ENCODE measurements at places on chromosomes 5 and 9.

GRCh38 chr9:20604562-20604961, 17.7 kb downstream of the MLLT3 start:
- DNase-seq, result no peak

DNA sequence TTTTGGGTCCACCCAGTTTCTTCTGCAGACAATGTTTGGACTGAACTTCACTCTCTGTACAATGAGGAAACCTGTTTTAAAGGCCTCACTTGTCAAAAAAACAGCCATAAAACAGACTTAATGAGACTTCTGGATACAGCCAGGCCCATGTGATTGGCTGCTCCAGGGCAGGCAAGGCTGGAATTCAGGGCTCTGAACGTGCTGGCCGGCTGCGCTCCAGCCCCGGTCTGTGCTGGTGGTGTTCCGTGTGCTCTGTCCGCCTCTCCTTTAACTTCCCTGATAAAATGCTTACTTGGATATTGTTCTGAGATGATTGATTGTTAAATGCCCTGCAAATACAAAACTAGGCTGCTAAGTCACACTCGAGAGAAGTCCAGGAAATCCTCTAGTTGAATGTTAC, 131.2 kb upstream of the KLF4 start:
- no peak for DNase-seq

DNA sequence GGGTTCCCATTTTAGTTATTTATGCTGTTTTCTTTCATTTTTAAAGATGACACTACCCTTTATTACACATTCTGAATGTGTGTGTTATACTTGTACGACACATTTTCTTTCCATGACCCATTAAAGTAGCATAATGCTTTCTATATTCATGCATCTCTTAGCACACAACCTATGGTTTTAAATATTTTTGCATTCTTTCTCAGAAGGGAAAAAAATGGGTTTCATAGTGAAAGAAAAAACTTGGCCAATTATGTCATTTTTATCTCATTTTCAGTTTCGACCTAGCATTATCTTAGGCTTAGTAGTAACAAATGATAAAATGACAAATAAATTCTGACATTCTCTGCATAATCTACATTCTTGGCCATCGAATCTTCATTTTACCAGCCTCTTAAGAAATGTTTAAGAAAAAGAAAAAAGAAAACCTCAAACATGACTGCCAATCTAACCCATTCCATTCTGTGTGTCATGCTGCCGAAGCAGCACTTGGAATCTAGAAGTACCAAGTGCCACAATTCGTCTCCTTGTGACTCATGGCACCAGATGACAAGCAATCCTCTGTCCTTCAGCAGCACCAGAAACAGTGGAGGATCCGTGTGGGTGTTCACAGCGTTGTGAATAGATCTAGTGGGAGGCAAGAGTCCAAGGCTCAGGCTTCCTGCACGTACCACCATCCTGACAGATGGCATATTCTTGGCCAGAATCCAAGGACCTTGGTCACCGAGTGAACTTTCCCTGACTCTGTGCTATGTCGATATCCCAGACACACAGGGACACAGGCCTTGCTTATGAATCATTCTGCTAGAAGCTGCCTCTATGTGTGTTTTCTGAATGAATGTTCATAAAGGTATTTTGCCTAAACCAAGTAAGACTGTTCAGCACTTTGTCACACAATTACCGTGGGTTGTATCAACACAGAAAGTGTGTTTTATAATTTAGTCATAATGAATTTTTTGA, 502.7 kb downstream of the NR2F1-AS1 start:
- peak; percentile 65 for DNase-seq

DNA sequence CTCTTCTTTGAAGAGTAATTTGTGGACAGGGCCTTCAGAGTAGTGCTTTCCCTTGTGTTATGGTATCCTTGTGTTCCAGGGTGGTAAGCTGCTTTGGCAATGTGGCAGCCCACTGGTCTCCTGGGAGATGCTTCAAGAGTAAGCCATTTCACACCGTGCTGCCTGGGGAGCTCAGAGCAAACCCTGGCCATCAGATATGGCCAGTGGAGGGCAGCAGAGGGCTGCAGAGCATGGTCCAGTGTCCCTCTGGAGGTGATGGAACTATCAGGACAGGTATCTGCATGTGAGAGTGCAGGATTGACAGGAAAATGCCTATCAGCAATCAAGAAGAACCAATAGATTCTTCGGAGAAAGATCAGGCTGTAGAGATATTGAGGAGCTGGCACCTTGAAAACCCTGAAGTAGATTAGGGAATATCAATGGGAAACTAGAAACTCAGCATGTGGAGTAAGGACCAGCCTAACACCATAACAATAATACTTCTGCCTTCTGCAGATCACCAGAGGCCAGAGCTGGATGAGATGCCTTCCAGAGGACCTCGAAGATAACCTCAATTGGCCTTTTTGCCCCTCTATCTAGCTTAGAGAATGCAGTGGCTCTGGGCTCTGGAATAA, 90.8 kb downstream of the PLPPR1 start:
- DNase-seq, result peak; percentile 24

GRCh38 chr5:150293091-150293941, 3.7 kb upstream of the CAMK2A start:
- no peak for DNase-seq

- DNase-seq, result no peak
Observed at GRCh38 chr9:3458806-3459475, 66.9 kb downstream of the RFX3 start.

GRCh38 chr5:43099640-43100039, 21.1 kb upstream of the ZNF131 start:
- DNase-seq, result no peak

GRCh38 chr9:5557606-5558587, 47.6 kb downstream of the PDCD1LG2 start:
- DNase-seq, result no peak

DNA sequence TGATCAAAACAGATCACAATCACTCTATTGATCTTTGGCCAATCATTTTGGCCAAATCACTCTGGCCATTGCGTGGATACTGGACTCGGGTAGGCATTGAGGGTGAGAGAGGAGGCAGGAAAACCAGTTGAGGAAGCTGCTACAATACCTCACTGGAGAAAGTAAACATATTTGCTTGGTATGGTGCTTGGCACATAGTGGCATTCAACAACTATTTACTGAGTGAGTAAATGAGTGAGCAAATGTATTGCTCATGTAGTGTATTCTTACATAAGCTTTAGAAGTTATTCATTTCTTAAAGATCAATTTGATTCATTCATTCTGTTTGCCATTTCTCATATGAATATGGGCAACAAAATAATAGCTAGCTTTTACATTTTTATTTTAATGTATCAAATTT, 4.0 kb upstream of the DEPDC1B start:
- DNase-seq, result no peak

DNA sequence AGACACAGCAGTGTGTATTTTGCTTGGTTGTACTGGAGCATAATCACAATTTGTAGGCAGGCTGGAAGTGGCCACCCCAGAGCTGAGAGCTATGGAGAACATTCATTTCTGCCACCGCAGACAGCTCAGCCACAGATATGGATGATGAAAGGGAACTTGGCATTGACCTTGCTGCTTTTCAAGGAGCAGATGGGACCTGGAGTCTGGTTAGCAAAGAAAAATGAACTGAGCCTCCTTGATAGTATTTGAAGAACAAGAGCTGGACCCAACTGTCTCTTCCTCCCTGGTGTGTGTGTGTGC, 395.2 kb upstream of the ZNF462 start:
- no peak for DNase-seq

DNA sequence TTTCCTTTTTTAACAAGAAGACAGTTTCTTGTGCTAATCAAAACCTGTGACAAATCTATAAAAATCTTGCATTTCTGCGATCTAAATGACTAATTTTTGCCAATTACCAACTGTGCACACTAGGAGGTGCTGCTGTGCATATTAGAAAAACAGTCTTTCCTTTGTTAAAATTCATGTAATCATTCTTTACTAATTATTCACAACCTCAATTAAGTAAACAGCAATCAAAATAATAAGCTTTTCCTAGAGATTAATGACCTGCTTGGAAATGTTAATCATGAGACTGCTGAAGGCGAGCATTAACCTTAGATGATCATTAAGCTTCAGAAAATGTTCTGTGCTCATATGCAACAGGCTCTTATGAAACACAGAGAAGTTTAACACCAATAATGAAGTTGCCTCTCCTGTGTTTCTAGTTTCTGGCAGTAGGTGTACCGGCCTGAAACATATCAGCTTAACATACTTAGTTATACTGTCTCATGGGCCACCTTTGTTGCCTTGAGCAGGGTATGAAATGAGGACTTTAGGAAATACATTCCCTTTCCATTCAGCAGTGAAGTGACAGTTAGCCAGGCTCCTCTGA, 17.7 kb downstream of the RFESD start:
- peak; percentile 33 for DNase-seq

- no peak for DNase-seq
Observed at GRCh38 chr5:34620185-34620584, 35.9 kb upstream of the RAI14 start.

- no peak for DNase-seq
Observed at GRCh38 chr5:170836226-170836625, 25.6 kb upstream of the RANBP17 start.

DNA sequence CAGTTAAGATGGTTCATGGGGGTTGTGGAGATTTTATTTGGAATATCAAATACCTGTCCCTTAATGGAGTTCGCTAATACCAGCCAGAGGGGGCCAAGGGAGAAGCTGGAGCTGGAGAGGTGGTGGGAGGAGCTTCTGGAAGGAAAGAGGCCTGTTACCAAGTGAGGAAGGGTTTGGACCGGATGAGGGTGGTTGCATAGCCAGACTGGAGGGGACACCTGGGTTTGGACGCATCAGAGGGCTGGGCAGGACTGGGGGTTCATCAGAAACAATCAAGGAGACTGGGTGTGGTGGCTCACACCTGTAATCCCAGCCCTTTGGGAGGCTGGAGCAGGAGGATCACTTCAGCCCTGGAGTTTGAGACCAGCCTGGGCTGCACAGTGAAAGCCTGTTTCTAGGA, 111.8 kb upstream of the IER5L start:
- DNase-seq, result no peak

DNA sequence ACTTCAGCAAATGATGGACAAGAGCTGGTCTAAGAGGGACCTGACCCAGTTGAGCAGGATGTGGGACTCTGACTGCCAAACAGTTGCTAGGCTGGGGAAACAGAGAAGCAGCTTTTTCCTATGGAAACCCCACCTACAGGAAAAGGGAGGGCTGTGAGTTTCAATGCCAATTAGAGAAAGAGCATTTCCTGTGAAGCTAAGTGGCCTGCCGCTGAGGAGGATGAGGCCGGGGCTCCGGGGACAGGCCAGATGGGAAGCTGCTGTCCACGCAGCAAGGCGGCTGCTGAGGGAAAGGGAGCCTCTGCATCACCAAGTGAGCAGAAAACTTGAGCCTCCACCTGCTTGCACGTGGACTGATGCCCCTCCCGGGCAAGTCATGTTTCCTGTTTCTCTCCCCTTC, at the start of gene PCDH12:
Gene PCDH12, minus strand, starts transcription at position 90 of the 400 bp plus-strand sequence. CDS start 351 bp downstream, outside the sequence.
- no peak for DNase-seq

GRCh38 chr5:115812372-115812771, 4.1 kb downstream of the CDO1 start:
- DNase-seq, result no peak

GRCh38 chr9:127426756-127427155, 2.6 kb downstream of the ZNF79 start:
- no peak for DNase-seq

- peak; percentile 72 for DNase-seq
Observed at GRCh38 chr5:132007399-132008162, 3.9 kb downstream of the ACSL6 start.

DNA sequence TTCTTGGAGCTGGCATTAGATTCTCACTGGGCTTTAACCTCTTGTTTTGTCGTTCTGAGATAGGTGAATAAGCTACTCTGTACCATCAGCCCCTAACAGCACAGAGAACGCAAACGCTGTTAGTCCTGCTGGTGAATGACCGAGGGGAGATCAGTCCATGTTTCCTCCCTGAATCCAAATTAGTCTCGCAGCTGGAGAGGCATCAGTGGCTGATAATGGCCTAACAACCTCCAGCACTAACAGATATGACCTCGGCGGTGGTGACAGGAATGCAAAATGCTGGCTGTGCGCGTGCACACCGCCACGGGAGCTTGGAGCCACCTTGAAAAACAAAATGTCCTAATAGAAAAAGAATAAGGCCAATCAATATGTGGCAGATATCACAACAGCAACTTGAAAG, 77.6 kb upstream of the IRX1 start:
- no peak for DNase-seq

GRCh38 chr9:17862101-17862500, 283.2 kb downstream of the SH3GL2 start:
- no peak for DNase-seq

- DNase-seq, result no peak
Observed at GRCh38 chr9:106820866-106821265, 42.1 kb upstream of the ZNF462 start.

GRCh38 chr5:81717226-81717625, 33.7 kb downstream of the SSBP2 start:
- DNase-seq, result no peak

GRCh38 chr5:176851871-176852658, 41.7 kb downstream of the UNC5A start:
- no peak for DNase-seq

- DNase-seq, result peak; percentile 59
Observed at GRCh38 chr5:78964889-78965288, 20.2 kb downstream of the ARSB start.

- DNase-seq, result no peak
Observed at GRCh38 chr5:148922606-148923005, 96.2 kb downstream of the ADRB2 start.

GRCh38 chr5:21236104-21236503, 1248.1 kb upstream of the CDH18 start:
- no peak for DNase-seq

- DNase-seq, result peak; percentile 40
Observed at GRCh38 chr5:14665101-14665822, 744 bp downstream of the OTULIN start.

DNA sequence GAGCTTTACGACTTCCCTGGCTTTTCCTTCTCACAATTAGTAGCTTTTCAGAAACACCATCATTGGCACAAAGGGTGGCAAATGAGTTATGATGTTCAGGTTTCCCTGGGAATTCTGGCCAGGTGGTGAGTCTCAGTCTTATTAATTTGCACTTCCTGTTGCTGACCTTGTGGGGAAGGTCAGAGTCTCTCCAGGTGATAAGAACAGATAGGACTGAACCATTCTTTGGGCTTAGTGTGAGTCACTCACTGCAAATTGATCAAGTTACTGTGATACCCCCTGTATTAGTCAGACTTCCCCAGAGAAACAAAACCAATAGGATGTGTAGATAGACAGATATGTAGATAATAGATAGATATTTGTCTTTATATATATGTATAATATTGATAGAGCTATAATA, 53.8 kb upstream of the RANBP3L start:
- no peak for DNase-seq

DNA sequence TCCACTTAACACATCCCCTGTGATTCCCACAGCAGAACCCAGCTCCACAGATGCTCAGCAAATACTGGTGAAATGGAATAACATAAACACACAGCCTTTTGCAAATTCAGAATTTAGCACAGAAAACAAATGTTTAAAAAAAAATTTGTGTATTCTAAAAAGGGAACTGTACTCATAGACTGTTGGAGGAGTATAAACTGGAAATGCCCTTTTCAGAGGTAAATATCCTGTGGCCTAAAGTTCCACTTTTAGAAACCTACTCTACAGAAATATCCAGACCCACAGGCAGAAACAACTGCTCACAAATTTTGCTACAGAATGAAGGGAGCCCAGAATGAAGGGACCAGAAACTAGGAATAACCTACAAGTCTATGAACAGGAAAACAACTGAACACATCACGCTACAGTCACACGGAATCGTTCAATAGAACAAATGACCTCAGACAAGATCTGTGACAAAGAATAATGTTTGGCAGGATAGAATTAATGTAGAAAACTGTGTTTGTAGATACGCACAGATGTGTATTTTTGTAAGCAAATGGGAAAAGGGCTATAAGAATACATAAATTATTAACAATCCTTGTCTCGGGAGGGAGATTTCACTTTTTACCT, 78.5 kb downstream of the SHB start:
- DNase-seq, result no peak

GRCh38 chr5:17241635-17242034, 24.2 kb downstream of the BASP1 start:
- no peak for DNase-seq

All from ACHN (cell line).